ENCODE measurements at places on chromosomes 5 and 9. TPM values are rescaled to one million over a fixed set of nuclear protein-coding genes. Genes with fewer than 3 reads are reported as not detected.

Gene ANKRD34B
- total RNA-seq, result 3.0 TPM

Gene FOXD4L3
- 0.23 TPM for total RNA-seq

Gene SLC36A3
- not detected for total RNA-seq

Gene WDR31
- 5.3 TPM for total RNA-seq

Gene FOXD4L5
- total RNA-seq, result 0.46 TPM

Gene SV2C
- total RNA-seq, result 34.4 TPM

Gene AQP3
- total RNA-seq, result 0.23 TPM

Gene SLC4A9
- total RNA-seq, result 0.23 TPM

Gene SEC61B
- 49.4 TPM for total RNA-seq

Gene ZNF346
- 32.3 TPM for total RNA-seq

Gene STXBP1
- 119 TPM for total RNA-seq
